Stimulated activated CD4-positive, alpha-beta T cell treated with anti-CD3 and anti-CD28 coated beads, Interleukin-15, amount 100 ng/mL, for 48 hours (primary cell): ENCODE measurements at places on chromosomes 2 and 18.

- no peak for DNase-seq
These were observed 53.2 kb downstream of the SETBP1 start for GRCh38 chr18:44733754-44734465.

GRCh38 chr18:74450626-74451025 lies 6.5 kb downstream of the DIPK1C start:
- no peak for DNase-seq

- DNase-seq: no peak
These were observed 1254.5 kb upstream of the FAM98A start for GRCh38 chr2:34853646-34854045.

GRCh38 chr2:223019987-223020717 lies 31.8 kb upstream of the KCNE4 start:
- DNase-seq: no peak

- DNase-seq: no peak
These were observed 69.7 kb upstream of the NARS1 start for GRCh38 chr18:57691363-57691762.

- no peak for DNase-seq
These were observed 422.6 kb upstream of the LYPD1 start for GRCh38 chr2:133092571-133092970.

DNA sequence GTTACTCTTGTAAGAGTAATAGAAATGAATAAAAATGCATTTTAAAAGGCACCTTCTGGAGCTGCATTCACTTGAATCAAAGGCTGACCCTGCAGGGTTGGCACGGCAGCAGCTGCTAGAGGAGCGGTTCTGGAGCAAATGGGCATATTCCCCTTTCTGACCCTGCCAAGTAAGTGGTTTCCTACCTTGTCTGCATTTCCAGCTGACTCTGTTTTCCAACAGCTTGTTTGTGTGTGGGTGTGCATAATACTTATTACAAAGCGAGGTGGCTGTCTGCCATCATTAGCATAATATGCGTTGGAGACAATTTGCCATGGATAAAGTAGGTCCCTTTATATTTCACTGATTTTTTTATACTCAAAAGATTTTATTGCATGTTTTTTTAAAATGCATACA lies 21.3 kb upstream of the TTN start:
- DNase-seq: no peak

DNA sequence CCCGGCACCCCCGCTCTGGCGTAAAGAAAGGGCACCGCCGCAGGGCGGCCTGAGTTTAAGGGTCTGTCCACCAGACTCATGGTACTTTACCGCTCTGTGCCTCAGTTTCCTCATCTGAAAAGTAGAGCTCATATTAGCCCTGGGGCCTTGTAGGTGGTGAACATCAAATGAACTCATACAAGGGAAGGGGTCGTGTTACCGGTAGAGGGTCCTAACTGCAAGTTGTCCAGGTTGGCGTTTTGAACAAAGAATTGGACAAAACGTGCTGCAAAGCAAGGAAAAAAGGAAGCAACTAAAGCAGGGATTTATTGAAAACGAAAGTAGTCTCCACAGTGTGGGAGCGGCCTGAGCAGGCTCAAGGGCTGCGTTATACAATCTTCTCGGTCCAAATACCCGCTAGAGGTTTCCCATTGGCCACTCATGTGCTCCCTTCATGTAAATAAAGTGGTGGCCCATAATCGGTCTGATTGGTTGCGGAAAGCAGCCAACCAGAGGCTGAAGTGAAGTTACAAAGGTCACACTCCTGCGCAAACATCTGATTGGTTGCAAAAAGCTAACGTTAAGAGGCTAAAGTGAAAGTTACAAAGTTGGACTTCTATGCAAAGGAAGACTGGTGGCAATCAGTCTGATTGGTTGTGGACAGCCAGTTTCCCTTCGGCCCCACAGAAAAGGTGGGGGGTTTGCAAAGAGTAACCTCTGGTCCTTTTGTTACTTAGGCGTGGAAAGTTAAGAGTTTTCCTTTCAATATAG lies 80.7 kb upstream of the LDLRAD4 start:
- peak; percentile 25 for DNase-seq

- no peak for DNase-seq
These were observed 273.6 kb downstream of the SLC8A1 start for GRCh38 chr2:40178171-40178778.

DNA sequence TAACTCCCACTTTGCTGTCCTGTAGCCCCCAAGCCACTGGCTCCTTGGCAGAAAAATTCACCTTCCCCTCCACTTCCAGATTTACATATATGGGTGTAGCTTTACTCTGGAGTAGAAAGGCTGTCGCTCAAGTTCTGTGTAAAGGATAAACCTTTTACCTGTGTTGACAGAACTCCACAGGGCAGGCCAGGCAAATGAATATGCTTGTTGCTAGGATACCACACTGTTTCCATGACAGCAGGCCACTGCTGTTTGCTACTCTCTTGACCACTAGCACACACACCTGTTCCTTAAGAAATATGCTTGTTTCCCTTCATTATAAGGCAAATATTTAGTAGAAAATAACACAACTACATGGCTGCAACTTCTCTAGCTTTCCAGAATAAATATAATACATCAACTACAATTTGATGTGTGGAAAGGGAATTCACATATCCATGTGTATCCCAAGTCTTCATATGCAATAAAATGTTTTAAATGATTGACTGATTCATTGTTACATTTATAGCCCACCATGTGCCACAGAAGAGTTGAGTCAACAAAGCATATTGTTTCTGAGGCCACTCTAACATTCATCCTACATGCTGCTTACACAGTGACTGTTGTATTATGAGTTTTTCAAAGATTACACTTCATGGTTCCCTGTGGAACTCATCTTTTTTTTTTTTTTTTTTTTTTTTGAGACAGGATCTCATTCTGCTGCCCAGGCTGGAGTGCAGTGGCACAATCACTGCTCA lies 56.2 kb upstream of the ROCK1 start:
- DNase-seq: no peak

GRCh38 chr2:183125659-183126341 lies 1.6 kb downstream of the NUP35 start:
- no peak for DNase-seq

- no peak for DNase-seq
These were observed 268.2 kb upstream of the FBXO11 start for GRCh38 chr2:48174503-48174902.

DNA sequence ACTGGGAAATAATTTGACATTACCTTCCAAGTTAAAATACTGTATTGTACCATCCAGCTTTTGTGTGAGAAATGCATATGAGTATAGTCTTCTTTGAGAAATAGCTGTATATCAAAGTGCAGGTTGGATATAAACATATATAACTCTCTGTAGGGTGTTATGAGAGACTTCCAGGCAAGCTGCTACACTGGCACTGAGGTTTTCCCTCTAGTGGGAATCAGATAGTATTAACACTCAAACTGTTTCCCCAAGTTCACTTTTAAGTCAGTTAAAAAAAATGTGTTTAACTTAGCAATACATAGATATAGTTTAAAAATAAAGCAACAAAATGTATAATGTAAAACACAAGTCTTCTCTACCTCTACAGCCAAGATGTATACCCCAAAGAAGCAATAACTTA lies 368.4 kb upstream of the SLC8A1 start:
- DNase-seq: no peak

DNA sequence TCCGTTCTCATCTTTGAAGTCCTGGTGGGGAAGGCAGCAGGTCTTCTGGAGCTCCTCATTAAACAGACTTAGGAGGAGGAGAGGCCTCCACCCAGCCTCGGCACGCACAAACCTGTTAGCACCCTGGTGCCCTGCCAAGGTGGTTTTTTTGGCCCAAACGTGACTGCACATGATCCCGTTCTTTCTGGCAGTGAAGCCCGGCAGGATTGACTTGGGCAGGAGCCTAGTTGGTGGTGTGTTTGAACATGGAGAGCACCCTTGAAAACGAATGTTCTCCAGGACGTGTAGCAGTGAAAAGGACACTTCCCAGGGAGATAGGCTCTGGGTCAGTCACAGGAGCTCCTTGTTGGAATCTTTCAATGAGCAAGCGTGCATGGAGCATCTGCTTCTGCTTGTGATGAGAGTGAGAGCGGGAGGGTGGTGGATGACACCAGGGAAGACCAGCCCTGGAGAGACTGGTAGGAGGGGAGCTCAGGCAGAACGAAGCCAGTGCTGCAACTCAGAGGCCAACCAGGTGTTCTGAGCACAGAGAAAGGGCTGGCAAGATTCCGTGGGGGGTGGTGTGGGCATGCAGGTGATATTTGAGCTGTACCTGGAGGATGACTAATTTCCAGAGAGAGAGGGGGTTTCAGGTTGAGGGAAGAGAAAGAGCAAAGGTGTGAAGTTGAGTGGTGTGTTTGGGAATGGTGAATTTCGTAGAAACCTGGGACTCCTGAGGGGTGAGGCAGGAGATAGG lies 73.8 kb downstream of the TANC1 start:
- DNase-seq: no peak

- no peak for DNase-seq
These were observed 8.0 kb upstream of the MBP start for GRCh38 chr18:77140439-77141109.

DNA sequence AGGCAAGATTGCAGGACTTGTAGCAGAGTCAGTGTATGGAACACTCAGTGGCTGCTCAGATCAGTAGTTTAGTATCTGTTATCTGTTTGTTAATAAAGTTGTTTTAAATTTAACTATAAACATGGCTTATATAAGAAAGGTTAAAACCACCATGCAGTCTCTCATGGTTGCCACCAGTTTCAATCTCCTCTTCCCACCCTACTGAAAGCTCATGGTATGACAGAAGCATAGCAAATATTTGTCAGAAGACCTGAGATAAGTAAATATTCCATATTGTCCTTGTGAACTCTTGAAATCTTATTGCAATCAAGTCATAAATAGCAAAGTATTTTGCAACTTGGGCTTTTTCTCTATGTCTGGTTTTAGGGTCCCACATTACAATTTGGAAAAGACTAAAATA lies 2.1 kb upstream of the COL5A2 start:
- no peak for DNase-seq

GRCh38 chr2:148720501-148721001 lies 76.0 kb downstream of the EPC2 start:
- DNase-seq: no peak

- DNase-seq: no peak
These were observed 113.7 kb downstream of the SPTBN1 start for GRCh38 chr2:54569745-54570301.

GRCh38 chr2:31253356-31254131 lies 19.6 kb downstream of the EHD3 start:
- DNase-seq: no peak

DNA sequence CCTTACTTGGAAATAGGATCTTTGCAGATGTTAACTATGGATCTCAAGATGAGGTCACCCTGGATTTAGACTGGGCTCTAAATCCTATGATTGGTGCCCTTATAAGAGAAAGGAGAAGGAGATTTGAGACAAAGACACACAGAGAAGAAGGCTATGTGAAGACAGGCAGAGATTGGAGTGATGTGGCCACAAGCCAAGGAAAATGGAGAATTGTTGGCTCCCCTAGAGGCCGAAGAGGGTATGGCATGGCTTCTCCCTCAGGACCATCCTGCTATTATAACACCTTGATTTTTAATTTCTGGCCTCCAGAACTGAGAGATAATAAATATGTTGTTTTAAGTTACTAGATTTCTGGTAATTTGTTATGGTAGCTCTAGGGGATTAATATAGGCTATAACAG lies 7.6 kb downstream of the CYBRD1 start:
- DNase-seq: no peak

DNA sequence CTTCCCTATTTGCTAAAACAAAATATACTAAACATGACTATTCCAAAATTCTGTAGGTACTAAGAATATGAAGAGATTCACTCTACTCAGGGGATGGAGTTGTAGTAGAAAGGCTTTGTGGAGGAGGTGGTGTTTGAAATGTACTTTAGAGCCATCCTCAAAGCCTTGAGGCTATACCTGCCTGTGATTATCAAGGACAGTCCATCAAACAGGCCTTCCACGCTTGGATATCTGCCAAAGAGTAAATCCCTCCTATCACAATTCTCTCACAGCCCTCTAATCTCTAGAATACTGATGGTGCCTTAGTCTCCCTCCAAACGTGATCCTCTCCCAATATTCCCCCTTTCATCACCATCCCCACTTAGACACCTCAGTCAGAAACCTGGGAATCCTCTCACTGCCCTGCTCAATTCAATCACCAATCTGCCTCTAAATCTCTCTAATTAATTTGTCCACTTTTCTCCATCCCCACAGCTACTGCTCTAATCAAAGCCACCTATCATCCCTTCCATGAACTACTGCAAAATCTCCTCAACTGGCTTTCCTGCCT lies 13.1 kb downstream of the SOS1 start:
- no peak for DNase-seq

- no peak for DNase-seq
These were observed 29.2 kb downstream of the CDH2 start for GRCh38 chr18:28147674-28148171.

- no peak for DNase-seq
These were observed 133.1 kb downstream of the TTN start for GRCh38 chr2:178674122-178674521.

- DNase-seq: no peak
These were observed 24.8 kb upstream of the RPE start for GRCh38 chr2:209977386-209978239.

DNA sequence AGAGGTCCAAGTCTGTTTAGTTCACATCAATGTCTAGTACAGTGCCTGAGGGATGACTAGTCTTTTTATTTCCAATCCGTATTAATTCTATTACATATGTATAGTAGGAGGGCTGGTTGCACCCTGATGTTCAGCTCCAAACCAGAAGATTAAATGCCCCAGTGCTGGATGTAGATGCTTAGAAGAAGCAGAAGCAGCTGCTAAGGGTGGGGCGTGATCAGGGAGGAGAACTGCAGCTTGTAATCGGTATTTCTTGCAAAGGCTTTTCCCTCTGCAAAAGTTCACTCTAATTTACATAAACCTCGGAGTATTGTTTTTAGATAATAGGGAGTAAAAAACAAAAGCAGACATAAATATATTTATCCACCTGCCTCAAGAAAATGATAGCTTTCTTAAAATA lies 145.3 kb upstream of the ITGA4 start:
- no peak for DNase-seq

DNA sequence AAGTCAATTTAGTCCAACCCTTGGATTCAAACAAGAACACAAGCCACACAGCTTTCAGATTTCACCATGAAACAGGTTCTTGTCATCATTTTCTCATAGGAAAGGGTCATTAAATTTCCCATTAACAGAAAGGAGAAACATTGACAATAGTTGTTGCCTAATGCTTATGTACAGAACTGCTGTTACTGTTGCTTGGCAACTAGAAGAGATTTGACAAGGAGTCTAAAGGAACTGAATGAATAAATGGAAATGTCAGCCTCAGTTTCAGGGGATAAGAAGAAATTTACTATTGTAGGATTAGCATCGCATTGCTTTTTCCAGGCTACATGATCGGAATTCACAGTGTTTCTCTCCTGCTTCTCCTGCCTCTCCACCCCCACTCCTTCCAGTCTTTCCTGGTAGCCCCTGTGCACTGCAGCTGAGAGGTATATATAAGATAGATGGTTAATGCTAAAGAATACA lies 90.3 kb downstream of the SPATS2L start:
- DNase-seq: no peak

- DNase-seq: no peak
These were observed 28.0 kb downstream of the GCG start for GRCh38 chr2:162123806-162124758.

- DNase-seq: no peak
These were observed 2.3 kb upstream of the SLC20A1 start for GRCh38 chr2:112643488-112643887.
